Omental fat pad (tissue), 4 donors: ENCODE measurements at places on chromosomes 6 and 20. TPM values are rescaled to one million over a fixed set of nuclear protein-coding genes. Genes with fewer than 3 reads are reported as not detected.

The PACRG gene
- total RNA-seq: 2.5 TPM

The CASS4 gene
- 6.8 TPM for total RNA-seq

The SPATA25 gene
- 1.8 TPM for total RNA-seq

The ACTR5 gene
- 7.4 TPM for total RNA-seq

The PTPRK gene
- total RNA-seq: 16.2 TPM

The HLA-DMB gene
- 27.9 TPM for total RNA-seq

The SSTR4 gene
- not detected for total RNA-seq

The ECT2L gene
- total RNA-seq: not detected
